ENCODE measurements at places on chromosomes 1 and 21.
A peak's percentile ranks its signal among the peaks of the same experiment; 100 is the strongest.

GRCh38 chr1:47545912-47546483, 108.2 kb downstream of the FOXD2 start:
- no peak for DNase-seq

DNA sequence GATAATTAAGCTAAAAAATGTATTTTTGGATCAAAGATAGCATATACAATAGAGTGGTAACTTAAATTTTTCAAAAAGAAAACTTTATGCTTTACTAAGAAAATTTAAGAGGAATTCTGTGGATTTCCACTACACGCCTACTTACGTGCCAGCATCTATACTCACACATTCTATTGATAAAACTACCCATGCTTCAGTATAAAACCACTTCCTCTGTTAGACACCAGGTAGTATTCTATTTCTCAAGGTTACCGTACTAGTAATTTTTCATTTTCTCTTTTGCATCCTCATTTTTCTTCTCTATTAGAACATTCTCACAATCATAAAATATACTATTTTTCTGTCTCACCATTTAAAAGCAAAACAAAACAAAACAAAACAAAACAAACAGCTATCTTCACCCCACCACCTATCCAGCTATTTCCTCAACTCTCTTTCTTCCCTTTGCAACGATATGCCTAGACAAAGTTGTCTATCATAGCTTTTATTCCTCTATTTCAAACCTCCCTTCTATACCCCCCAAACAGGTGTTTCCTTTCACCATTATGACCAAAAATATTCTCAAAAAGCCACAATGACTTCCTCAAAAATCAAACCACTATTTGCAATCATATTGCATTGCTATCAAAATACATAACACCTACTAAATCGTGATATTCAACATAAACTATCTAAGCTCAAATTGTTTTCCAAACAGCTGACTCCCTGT, 1652.0 kb downstream of the MRPL39 start:
- no peak for DNase-seq

DNA sequence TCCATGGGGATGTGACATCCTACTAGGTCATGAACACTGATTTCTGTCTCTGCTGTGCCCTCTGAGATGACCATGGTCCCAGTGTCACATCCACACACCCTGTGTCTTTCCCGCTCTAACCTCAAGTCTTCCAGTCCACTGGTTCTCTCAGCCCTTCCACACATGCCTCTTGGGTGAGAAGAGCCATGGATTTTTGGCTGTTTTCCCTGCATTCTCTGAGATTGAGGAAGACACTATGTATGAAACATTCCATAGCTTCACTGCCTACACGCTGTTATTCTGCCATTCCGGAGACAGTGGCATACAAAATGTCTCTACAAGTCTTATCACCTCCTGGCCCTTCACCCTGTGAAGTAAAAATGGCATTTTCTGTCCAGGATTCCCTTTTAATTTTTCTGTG, 247.3 kb downstream of the BACH1 start:
- DNase-seq = peak; percentile 33

DNA sequence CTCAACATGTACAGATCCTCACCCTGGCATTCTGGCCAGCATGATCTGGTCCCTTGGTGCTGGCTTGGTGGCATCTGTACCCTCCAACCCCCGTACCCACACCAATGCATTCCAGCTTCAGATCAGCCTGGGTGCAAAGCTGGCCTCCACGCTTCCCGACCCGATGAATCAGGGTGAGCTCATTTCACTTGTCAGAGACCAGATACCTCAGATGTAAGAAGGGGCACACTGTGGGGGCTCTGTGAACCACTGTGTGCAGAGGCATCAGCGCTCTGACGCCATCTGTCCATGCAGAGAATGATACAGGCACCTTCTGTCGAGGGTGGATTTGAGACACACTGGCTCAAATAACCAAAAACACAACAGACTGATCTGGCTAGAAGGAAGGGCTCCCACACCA, 76.6 kb downstream of the DMRTB1 start:
- peak; percentile 37 for DNase-seq

GRCh38 chr1:10025354-10025753, 7.4 kb upstream of the UBE4B start:
- DNase-seq = no peak

DNA sequence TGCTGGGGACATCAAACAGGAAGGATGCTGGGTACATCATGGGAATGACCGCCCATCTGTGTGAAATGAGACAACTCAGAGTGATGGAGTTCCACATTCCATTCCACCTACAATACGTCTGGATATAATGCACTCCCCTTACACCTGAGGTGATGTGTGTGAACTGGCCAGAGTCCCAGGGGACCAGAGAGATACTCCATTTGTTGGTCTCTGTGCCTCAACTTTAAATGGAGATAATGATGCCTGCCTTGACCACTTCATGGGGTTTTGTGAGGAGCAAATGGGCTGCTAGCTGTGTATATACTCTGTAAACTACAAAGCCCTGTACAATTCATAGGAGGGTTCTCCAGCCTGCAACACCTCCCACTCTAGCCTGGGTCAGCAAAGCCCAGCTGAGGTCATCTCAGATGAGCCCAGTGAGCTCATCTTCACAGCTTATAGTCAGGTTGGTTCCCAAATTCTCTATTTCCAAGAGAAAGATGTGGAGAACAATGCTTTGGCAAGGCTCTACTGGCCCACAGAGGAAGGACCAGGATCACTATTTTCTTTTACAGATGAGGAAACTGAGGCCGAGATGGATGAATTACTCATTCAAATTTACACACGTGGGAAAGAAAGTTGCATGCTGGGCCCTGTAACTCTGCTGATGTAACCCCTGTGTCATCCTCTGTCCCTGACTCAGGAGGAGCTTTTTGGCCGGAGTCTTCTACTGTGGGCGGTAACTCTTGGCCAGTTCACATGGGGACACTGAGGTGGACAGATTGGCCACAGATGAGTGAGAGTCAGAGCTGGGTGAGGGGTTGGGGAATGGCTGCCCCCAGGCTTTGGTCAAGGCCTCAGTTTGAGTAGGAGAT, 105.6 kb upstream of the GCLM start:
- DNase-seq = peak; percentile 41

Data from fibroblast of skin of right biceps (primary cell).